ENCODE measurements at places on chromosomes 6 and 20. TPM values are rescaled to one million over a fixed set of nuclear protein-coding genes. Genes with fewer than 3 reads are reported as not detected.
A peak's percentile ranks its signal among the peaks of the same experiment; 100 is the strongest.

DNA sequence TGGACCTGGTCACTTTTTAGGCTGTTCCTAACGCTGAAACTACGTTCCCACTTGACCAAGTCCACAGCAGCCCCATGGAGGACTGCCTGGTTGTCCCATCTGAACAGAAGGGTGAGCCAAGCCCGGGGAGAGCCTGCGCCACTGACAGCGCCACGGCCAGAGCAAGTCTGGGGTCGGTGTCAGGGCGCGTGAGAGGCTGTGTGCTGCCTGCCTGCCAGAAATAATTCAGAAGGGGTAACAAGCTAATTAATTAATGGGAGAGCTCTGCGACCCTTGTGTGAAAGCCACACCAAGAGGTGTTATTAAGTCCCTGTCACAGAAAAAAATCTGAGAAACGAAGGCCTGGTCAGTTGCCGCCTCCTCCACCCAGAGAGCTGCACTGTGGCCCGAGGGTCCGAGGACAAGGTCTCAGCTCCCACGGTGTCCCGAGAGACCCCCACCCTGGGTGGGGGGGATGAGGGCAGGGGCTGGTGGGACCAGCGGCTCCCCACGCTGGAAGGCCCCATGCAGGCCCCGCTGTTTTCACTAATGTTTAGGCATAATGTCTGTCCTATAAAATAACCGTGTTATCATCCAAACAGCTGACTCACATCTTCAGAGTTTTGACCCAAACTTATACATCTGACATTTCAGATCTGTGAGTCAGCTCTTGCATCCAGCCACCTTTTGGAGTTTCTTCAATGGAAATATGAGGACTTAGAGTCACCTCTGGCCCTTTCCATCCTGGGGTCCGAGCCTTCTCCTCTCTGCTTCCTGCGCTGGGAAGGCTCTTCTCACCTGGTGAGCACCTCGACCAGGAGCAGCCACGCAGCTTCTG, 58.5 kb downstream of the DLL1 start:
- peak; percentile 27 for DNase-seq

DNA sequence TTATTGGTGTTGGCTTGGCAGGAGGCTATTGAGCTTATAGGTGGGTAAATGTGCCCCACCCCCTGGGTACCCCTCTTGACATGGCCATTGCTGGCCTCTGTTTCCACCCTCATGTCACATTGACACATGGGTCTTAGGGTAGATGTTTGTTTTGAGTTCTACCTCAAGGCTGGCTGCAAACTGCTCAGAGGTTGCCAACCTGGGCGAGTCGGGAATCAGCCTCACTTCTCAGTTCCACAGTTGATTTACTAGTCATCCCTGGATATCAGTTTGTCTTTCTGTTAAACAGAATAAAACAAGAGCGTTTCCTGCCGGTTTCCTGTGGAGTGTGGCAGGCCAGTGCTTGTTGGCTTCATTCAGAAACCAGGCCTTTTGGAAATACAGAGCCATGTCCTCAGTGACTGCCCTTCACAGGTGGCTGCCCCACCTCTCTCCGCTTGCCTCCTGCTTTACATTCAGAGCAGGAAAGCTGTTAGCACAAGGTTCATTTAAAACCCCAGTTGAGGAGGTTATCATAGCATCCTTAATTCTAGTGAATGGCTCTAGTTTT, 105.6 kb downstream of the TCP11 start:
- DNase-seq, result no peak

GRCh38 chr20:50023116-50023805, 40.5 kb downstream of the SNAI1 start:
- DNase-seq, result no peak

- peak; percentile 73 for DNase-seq
These were observed 106.1 kb downstream of the CEBPB start for GRCh38 chr20:50296450-50297375.

DNA sequence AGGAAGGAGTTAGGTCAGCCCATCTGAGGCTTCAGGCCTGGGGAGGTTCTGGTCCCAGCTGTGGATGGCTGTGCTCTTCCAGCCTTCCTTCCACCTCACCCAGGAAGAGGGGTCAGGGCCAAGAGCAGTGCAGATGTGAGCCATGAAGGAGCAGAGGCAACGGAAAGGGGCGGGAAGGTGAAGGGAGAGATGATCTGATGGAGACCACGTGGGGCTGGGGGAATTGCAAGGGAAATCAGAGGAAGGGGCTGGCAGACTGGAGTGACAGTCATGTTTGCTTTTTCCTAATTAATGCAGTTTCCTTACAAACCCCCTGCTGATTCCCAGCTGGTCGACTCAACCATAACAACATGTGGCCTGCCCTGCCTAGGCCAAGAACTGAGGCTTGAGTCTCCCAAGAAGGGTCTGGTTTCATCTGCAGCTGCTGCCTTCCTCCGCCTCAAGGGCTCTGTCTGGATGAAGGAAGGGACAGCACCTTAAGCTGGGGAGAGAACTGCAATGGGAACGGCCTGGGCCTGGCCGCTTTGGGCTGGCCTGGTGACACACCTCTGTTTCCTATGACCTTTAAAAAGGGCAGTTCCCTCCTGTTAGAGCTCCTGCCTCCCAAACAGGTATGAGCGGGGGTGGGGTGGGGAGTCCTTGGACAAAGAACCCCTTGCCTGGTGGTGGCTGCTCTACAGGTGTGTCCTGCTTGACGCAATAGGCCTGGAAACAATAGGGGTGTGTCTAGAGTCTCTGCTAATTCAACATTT, 7.8 kb upstream of the MRPS18A start:
- no peak for DNase-seq

DNA sequence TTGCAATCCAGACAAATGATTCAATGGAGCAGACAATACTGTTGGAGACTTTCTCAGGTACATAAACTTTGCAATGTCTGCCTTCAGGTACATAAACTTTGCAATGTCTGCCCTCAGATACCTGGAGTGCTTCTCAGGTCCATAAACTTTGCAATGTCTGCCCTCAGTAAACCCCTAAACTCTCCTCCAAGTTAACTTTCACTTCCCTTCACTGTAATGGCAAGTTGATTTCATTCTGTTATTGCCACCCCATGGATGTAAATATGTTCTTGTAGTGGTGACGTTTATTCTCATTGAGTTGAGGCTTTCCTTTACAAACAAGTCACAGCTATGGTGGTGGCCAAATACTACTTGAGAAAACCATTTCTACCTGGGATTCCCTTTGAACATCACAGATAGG, 338.8 kb downstream of the EPM2A start:
- no peak for DNase-seq

DNA sequence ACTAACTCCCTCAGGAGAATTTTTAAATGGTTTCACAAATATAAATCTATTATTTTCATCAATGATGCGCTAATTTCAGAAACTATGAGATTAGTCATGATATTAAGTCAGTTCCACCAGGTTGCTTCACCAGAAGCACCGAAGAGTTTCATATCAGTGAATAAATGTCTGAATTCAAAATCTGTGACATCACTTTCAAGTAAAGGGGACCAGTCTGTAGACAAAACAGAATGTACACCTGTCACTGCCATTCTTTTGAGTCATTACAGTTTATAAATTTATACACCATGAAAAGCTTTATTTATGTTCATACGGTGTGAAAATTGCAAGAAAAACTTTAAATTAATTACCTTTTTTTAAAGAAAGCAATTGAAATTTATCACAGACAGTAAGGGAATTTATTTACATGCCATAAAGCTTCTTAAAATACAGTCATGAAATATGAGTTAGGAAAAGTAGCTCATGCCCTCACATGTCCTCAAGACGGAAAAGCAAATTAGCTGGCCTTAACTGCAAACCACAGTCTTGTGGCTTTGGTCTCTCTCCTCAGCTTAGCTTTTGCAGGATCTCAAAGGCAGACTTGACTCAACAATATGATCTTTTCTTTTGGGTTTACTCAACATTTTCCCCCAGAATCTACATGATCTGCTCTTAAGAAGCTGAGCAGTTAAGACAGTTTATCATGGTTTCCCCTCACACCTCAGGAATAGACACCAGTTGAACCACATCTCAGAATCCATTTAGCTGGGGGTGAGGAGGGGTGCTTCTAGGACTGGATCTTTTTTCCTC, 177.7 kb upstream of the MCHR2 start:
- DNase-seq, result no peak

DNA sequence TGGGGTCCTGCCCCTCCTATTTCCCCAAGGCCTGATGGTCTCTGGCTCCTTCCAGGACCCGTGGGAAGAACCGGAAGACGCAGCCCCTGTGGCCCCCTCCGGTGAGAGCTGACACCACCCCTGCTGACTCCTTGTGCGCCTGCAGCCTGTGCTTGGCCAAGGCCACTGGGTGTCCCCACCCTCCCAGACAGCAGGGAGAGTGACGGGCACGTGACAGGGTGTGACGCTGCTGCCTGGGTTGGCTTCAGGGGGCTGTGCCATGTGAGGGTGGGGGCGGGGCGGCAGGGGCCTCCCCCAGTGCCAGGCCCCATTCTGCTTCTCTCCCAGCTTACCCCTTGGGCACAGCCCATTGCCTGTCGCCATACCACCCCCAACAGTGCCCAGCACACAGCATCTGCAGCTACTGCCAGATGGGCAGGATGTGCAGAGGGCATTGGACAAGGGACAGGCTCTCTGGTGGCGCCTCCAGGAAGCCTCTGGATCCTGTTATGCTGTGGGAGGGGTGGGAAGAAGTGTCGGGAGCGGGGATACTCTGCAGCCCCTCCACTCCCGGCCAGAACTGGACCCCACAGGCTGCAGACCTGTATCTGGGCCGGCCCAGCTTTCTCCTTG, 2.9 kb downstream of the BIRC7 start:
- DNase-seq, result no peak

GRCh38 chr6:161446296-161446925, 172.6 kb upstream of the AGPAT4 start:
- DNase-seq, result no peak

- DNase-seq, result no peak
These were observed 26.6 kb downstream of the POFUT1 start for GRCh38 chr20:32234135-32234808.

DNA sequence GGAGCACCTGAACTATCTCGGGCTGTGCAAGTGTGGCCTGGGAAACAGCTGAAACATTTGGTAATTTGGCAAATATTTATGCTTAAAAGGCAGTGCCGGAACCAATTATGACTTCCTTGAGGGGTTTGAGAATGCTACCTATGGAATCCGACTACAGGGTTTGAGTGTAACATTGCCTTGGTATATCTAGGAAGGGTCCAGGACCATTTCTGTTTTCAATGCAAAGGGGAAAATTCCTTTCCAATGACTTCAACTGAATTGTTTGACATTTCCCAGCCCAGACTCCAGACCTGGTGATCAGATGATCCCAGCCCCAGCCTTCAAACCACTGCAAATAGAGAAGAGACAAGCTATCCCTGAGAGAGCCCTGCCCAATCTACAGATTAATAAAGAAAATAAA, 4.6 kb upstream of the PPP1R3G start:
- no peak for DNase-seq

DNA sequence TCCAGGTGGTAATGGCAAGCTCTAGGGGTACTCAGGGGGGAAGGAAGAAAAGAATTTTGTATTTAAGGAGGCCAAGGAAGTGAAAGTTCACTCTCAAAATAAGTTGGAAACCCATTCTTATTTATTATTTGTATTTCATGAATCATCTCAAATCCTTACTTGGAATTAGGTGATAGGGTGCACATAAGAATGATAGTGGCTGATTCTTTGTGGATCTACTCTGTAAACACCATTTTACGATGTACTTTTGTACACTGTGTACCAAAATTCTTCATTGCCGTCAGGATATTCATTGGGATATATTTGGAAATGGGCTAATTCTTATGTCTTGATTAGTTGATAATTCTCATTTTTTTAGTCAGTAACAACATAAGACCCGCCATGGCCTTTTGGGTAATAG, 179.5 kb upstream of the LAMP5 start:
- no peak for DNase-seq

- DNase-seq, result no peak
These were observed 139.4 kb upstream of the CDYL start for GRCh38 chr6:4636881-4637224.

- no peak for DNase-seq
These were observed 217.1 kb upstream of the MAP3K7 start for GRCh38 chr6:90803956-90804355.

DNA sequence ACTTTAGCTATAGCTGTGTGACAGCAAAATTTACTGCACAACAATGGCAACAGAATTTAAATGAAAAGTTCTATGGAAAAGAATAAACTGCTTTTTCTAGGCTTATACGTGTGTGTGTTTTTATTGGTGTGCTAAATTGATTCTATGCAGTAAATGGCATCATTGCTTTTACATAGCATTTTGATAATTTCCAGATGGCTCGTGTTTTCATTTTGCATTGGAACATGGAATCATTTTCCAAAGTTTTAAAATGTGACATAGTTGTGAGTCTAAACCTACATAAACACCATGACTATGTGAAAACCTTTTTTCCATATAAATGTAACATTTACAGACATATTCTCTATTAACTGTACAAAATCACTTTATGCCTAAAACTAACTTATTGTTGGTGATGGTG, 127.8 kb downstream of the SIM1 start:
- no peak for DNase-seq

DNA sequence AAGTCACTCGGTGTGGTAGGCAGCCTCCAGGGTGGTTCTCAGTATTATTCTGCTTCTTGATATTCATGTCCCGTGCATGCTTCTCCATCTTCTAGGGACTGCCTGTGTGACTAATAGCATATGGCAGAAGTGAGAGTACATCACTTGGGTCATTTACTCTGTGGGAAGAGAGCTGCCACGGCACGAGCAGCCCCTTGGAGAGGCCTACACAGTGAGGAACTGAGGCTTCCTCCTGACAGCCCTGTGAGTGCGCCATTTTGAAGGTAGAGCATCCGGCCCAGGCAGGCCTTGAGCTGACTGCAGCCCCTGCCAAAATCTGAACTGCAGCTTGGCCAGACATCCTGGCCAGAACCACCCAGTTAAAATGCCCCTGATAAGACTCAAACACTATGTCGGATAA, 17.3 kb upstream of the MCUR1 start:
- DNase-seq, result no peak

DNA sequence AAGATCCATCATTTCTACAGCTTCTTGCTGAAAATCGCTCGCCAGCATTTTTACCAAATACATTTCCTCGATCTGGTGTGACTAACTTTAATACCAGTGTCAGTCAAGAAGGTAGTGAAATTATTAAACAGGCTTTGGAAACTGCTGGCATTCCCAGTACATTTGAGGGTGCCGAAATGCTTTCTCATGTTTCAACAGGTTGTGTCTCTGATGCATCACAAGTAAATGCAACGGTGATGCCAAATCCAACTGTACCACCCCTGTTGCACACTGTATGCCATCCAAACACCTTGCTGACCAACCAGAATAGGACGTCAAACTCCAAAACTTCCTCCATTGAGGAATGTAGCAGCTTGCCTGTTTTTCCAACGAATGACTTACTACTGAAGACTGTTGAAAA, 64.4 kb upstream of the SMIM8 start:
- no peak for DNase-seq

- DNase-seq, result no peak
These were observed 153.6 kb downstream of the FOXA2 start for GRCh38 chr20:22430746-22431168.

- no peak for DNase-seq
These were observed 374.9 kb downstream of the GJA1 start for GRCh38 chr6:121810158-121811032.

EFCAB8 gene
- not detected for total RNA-seq

RWDD2A gene
- total RNA-seq, result 5.4 TPM

FLRT3 gene
- total RNA-seq, result 0.65 TPM

RAB32 gene
- total RNA-seq, result 17.4 TPM

BPI gene
- 0.20 TPM for total RNA-seq

PANK2 gene
- total RNA-seq, result 22.1 TPM

CST2 gene
- not detected for total RNA-seq

BICRAL gene
- total RNA-seq, result 12.6 TPM

GPSM3 gene
- total RNA-seq, result 7.5 TPM

PRR18 gene
- total RNA-seq, result not detected

Data from right cardiac atrium (tissue), 5 donors.